ENCODE measurements at places on chromosomes 6 and 20.

DNA sequence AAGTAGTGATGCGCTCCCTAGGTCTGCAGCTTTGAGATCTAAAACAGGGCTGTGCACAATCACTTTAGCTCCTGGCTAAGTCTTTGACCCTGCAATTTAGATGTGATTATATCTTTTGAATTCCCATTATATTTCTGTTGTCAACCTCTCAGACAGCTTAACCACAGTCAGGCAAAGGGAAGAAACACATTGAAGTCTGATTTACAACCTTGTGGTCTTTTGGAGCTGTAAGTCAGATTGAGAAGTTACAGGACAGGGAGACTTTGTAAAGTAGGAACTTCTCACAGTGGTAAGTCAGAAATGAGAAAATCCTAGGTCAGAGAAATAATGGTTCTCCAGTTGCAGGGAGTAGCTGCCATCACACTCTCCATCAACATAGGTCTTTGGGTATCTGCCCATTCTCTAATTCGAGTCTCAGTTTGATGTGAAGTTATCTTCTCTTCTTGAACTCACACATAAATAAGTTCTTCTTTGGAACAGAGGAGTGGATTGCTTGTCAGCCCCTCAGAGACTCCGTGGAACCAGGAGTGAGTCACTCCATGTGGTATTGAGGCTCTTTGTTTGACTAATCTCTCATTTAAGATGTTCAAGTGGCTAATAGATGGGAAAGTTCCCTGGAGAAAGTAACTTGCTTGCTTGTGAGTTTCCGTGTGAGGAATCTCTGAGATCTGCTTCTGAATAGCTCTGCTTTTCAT lies 35.0 kb upstream of the SGK1 start:
- no peak for DNase-seq

DNA sequence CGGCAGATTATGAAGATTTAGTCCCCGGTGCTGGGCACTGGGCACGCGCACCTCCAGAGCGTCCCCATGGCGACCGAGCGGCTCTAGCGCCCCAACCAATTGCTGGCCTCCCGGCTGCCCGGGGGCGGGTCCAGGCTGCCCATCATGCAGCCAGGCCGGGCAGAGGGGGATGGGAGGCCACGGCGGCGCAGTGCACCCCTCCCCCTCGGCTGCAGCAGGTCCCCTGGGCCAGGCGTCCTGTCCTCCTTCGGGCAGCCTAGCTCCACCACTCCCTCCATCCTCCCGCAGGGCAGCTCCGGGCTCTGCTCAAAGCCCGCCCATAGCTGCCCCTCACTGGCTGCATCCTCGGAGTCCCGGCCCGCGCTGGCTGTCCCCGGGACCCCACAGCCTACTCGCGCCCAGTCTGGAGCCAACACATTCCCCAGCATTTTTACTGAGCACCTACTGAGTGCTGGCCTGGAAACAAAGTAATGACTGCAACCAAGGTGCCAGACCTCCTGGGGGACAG lies 99.4 kb downstream of the ASXL1 start:
- peak; percentile 68 for DNase-seq

GRCh38 chr6:169850154-169850553 lies 98.7 kb downstream of the ERMARD start:
- DNase-seq: no peak

DNA sequence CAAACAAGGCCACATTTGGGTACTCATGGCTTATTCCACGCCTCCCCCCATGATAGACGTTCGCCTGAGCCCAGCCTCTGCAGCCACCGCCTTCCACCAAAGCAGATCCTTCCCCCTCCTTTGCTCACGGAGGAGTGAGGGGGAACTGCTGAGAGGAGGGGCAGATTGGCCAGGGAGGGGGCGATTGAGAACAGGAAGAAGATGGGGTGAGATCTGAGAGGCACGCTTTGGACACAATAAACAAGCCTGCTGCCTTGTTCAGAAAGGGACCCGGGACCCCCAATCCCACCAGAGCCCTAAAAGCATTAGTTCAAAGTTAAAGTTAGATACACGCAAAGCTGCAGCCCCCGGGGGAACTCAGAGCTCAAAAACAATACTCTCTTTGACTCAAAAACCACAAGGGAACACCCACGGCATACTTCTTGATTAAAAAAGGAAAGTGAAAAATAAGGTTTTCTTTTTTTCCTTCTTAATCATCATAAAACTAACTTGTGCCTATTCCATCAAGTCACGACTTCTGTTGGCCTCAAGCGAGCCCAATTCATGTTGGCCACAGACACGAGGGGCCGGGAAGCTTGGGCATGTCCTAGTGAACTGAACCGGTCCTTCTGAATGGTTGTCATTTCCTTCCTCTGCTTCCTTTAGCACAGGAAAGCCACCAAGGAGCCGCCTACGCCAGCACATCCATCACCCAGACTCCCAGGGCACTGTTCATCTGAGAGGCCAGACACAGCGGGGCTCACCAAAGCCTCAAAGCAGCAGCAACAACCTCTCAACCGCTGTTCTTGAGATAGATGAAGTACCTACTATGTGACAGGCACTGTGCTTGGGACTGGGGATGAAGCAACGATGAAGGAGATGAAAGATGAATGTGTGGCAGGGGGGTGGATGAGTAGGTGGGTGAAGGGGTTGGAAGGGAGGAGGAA lies 44.7 kb downstream of the NFATC2 start:
- DNase-seq: no peak

- no peak for DNase-seq
These were observed 330.8 kb upstream of the PREP start for GRCh38 chr6:105733556-105734162.

DNA sequence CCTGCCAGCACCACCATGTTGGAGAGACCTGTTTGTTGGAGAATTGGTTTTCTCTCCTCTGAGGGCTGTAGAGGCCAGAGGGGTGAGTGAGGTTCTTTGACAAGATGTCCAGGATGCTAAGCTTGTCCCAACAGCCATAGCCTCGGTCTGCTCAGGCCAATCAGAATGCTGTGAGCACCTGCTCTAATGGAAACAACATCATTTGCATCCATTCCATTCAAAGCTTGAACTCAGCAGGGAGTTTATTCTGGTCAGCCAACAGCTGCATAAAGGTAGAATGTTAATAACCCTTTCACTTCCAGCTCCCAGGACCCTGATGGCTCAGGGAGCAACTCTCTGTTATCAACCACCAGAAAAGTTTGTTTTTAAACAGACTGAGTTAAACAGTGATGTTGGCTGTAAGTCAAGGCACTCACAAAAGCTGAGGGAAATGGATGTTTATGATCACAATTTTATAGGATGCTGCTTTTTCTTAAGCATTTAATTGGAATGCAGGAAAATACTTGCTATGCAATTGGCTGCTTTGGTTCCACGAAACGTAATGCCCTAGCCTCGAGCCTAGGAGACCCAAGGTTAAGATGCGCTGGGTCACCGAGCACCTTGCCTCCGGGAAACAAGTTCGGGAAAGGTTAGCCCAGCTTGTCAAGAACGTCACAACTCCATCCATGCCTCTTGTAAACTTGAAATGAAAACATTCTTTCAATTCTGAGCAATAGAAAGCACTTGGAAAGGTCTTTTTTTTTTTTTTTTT lies 155.2 kb downstream of the NFATC2 start:
- DNase-seq: no peak

DNA sequence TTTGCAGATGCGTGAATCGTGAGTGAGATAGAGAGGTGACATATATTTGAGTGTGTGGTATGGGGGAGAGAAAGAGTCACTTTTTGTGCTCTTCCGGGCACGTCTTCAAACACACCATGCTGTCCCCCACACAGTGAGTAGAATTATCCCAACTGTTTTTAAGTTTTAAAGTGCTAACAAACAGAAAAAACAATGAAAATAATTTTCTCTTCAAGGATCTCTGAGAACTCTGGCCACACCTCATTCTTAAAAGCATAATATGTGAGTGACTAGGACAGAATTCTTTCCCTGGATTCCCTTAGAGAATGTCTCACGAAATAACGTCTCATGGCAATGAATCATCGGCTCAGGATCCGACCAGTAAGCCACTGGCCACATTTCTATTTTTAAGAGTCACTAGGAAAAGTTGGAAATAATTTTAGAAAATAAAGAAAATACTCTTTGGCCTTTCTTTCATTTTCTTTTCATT lies 235.7 kb upstream of the ZNF217 start:
- DNase-seq: no peak

DNA sequence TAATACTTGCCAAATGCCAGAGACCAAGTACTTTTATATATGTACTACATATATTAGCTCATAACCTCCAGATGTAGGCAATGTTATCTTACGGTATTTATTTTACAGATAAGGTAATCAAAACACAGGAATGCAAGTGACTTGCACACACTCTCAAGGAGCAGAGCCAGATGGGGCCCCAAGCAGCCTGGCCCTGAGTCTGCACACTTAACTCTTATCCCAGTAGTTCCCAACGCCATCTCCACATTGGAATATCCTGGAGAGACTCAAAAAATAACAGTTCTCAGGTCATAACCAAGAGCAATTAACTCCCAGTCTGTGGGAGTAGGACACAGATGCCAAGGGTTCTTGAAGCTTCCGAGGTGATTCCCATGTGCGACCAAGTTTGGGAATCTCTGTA lies 398.7 kb downstream of the PHF3 start:
- no peak for DNase-seq

GRCh38 chr6:36752187-36752885 lies 54.7 kb downstream of the RAB44 start:
- DNase-seq: no peak

DNA sequence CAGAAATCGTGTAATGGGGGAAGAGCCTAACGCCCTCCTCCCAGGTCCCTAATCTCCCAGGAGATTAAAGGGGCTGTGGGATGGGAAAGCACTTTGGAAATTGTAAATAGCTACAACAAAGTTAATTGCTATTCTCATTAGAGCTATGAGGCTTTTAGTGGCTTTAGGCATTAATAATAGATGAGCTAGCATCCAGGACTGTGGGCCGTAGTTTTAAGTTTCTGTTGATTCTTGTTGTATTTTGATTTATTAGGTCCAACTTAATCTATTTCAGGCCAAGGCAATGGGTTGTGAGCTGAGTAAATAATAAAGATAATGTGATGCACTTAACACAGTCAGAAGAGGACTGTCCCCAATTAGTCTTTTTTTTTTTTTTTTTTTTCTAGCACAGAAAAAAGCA lies 67.7 kb downstream of the ANKRD6 start:
- no peak for DNase-seq

- DNase-seq: no peak
These were observed 1003.3 kb upstream of the MAP3K7 start for GRCh38 chr6:91590191-91590590.

DNA sequence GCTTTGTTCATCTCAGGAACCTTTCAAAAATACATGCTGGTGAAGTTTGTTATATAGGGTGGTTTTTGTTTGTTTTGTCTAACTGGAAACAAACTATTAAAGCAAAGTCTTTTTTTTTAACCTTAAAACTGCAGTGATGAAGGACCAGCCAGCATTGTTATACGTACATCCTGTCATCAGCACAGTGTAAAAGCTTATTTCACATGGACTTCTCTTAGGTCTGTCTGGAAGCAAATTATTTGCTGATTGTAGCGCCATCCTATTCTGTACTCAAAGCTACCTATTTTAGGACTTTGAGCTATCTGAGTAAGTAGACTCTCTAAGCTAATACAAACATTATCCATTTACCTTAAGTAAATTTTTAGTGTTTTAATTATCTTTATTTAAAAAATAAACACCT lies 61.7 kb downstream of the SNX9 start:
- no peak for DNase-seq

- no peak for DNase-seq
These were observed 11.9 kb upstream of the TGM3 start for GRCh38 chr20:2283706-2284423.

DNA sequence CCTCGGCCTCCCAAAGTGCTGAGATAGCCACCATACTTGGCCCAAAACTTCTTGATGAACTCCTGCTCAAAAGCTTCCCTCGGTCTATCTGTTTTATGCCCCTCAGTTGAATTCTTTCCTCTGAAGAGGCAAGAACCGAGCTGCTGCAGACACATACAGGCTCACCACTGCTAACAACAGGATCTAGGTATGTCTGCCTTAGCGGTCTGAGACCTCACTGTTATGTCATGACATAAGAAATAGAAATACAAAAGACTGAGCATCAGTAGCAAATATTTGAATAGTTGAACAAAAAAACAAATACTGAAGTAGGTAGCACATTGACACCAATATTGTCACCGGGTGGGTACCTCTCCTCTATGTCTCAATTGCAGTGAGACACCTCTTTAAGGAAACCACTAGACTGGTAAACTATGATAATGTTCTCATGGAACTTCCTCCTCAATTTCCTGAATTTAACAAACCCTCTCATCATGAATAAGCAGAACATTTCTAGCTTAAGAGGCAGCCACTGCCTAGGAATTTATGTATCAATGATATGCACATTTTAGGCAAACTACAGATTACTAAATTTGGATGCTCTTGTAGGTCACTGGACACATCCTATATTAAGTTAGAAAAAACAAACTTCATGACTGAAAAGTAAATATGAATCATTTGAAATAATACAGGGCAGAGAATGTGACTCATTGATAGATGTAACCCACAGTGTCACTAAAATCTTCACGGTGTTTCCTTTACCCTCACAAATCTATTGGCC lies 9.4 kb upstream of the STXBP5 start:
- no peak for DNase-seq

DNA sequence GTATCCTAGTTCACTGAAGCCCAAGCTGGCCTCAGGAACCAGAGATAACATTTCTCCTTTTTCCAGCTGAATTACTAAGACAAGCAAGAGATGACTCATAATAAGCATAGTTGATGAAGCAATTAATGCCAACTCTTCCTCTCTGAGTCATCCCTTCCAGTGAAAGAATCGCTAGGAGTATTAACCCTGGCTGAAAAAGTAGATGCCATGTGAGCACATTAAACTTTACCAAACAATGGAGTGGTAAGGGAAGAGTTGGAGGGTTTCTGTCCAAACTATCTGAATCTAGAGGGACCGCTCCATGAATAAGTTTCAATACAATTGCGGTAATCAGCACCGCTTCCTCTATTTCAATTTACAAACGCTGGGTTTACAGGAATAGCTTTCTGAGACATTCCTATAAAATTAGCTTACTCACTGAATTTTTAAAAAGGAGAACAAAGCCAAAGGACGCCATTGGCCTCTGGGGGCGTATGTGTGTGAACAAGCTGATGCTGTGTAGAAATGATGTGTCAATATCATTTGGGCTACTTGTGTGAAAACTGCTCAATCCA lies 48.3 kb downstream of the ATXN1 start:
- DNase-seq: no peak

- DNase-seq: no peak
These were observed 111.1 kb downstream of the BTBD3 start for GRCh38 chr20:12028771-12029170.

DNA sequence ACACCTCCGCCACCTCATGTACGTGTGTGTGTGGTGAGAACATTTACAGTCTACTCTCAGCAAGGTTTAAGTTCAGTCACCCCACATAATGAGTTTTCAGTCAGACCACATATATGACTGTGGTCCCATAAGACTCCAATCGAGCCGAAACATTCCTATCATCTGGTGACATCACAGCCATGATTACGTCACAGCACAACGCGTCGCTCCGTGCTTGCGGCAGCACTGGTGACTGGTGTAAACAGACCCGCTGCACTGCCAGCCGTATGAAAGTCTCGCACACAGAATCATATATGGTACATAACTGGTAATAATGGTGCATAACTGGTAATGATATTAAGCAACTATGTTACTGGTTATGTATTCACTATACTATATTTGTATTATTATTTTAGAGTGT lies 150.7 kb downstream of the DLL1 start:
- no peak for DNase-seq
